Small intestine (tissue), 16 donors: ENCODE measurements at places on chromosomes 4 and X. TPM values are rescaled to one million over a fixed set of nuclear protein-coding genes. Genes with fewer than 3 reads are reported as not detected.

GRCh38 chr4:4849106-4849505 is 10.4 kb upstream of the MSX1 start:
- no peaks in the 10 kb centered on the region for H3K27me3 ChIP-seq
- no peak overlapping the region for H3K27ac ChIP-seq
- peaks cover 10% of the 10 kb centered on the region for H3K4me1 ChIP-seq
- no peak overlapping the region for H3K4me3 ChIP-seq
- DNase-seq = no peak

DNA sequence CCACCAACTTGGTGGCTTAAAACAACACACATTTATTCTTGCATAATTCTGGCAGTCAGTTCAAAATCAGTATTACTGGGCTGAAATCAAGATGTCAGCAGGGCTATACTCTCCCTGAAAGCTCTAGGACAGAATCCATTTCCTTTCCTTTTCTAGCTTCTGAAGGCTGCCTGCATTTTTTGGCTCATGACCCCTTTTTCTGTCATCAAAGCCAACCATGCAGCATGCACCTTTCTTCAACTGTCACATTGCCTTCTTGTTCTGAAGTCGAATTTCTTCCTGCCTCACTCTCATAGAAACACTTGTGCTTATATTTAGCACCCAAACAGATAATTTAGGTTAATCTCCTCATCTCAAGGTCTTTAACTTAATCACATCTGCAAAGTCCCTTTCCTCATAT is 79.8 kb upstream of the PPP1R2C start:
- no peak for DNase-seq
- no peak overlapping the region for H3K27ac ChIP-seq
- H3K36me3 ChIP-seq = no peaks in the 10 kb centered on the region
- no peaks in the 10 kb centered on the region for H3K4me1 ChIP-seq
- H3K27me3 ChIP-seq = no peaks in the 10 kb centered on the region
- H3K4me3 ChIP-seq = no peak overlapping the region

DNA sequence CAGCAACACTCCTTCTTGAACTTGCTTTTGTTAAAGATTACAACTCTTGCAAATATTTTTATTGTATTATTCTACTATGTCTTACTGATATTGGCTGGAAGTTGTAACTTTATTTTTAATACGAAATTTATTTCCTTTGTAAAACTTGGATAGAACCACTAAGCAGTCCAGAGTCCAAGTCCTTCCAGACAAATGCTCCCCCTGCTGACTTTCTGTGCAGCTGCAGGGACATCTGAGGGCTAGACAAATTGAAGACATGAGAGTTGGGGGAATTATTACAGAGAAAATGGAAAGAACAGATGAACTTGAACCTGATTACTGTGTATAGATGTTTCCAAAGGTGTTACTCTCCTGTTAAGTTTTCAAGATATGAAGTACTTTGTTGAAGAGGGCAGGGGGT is 238.8 kb downstream of the GRIA3 start:
- H3K36me3 ChIP-seq = no peaks in the 10 kb centered on the region
- DNase-seq = peak; percentile 15
- H3K4me3 ChIP-seq = no peak overlapping the region
- no peaks in the 10 kb centered on the region for H3K27me3 ChIP-seq
- H3K27ac ChIP-seq = no peak overlapping the region
- H3K4me1 ChIP-seq = no peaks in the 10 kb centered on the region

DNA sequence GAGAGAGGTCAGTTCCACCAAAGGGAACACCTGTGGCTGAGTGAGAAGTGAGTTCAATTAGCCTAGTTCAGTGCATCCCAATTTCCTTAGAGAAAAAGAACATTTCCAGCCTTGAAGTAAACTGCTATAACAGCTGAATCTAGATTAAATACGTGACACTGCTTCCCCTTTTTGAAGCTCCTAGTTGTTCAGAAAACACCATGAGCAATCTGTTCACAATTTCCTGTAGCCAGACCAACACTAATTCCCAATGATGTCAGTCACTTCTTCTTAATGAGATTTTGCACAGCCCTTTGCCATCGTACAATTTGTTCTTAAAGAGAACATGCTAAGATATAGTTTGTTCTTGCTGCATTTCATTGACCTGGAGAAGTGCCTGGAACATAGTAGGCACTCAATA is 144.6 kb upstream of the EDNRA start:
- DNase-seq = no peak
- peaks cover 2% of the 10 kb centered on the region for H3K4me1 ChIP-seq
- no peak overlapping the region for H3K27ac ChIP-seq
- no peaks in the 10 kb centered on the region for H3K36me3 ChIP-seq
- H3K27me3 ChIP-seq = no peaks in the 10 kb centered on the region

Gene NBDY
- polyA plus RNA-seq = 11.9 TPM

Gene ATP11C
- polyA plus RNA-seq = 16.1 TPM

Gene UGT2B10
- polyA plus RNA-seq = 0.83 TPM

Gene SLC16A2
- 0.27 TPM for polyA plus RNA-seq

DNA sequence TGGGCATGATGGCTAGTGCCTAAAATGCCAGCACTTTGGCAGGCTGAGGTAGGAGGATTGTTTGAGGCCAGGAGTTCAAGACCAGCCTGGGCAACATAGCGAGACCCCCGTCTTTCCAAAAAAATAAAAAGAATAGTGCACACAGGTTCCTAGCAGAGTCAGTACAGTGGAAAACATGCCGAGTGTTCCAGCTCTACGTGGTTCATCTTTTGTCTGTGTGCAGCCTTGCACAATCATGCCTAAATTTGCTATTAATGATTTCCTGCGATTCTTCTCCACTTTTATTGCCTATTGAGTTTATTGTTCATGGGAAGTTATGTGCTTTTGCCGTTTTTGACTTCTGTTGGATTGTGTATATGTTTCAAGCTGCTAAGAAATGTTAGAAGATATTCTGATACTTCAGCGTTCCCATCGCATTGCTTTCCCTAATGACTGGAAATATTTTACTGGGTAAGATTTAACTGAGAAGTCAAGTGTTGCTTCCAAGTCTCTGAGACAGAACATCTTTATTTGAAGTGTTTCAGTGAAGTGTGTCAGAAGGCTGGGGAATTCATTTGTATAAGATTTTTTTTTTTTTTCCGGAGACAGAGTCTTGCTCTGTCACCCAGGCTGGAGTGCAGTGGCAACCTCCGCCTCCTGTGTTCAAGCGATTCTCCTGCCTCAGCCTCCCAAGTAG is 11.3 kb downstream of the DOCK11 start:
- peak overlapping the region; percentile 10 for H3K27ac ChIP-seq
- H3K36me3 ChIP-seq = no peaks in the 10 kb centered on the region
- DNase-seq = no peak
- no peak overlapping the region for H3K4me3 ChIP-seq
- no peaks in the 10 kb centered on the region for H3K4me1 ChIP-seq

GRCh38 chr4:150217192-150217591 is 138.9 kb downstream of the DCLK2 start:
- H3K4me1 ChIP-seq = no peaks in the 10 kb centered on the region
- no peak overlapping the region for H3K27ac ChIP-seq
- no peak overlapping the region for H3K4me3 ChIP-seq

DNA sequence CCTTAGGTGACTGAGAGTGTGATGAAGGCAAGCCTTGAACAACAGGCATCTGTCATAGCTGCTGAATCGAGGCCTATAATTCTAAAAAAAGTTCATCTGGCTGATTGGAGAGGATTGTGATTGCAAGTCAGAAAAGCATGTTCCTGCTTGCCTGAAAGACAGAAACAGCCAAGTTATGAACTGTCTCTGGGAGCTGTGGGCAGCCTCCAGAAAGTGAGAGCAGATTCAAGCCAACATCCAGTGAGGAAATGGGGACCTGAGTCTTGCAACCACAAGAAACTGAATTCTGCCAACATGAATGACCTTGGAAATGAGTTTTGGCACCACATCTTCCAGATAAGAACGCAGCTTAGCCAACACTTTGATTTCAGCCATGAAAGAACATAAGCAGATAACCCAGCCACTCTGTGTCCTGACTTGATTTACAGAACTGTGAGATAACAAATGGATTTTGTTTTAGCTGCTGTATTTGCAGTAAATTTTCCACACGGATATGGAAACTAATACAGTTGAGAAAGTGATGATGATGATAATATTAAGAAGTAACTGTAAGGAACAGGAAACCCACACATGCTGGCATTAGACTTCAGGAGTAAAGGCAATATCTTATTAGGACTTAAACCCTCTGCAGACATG is 240.3 kb upstream of the NDST3 start:
- H3K36me3 ChIP-seq = no peaks in the 10 kb centered on the region
- H3K27me3 ChIP-seq = no peaks in the 10 kb centered on the region
- H3K27ac ChIP-seq = no peak overlapping the region
- DNase-seq = no peak

Gene IBSP
- polyA plus RNA-seq = not detected

GRCh38 chrX:10395643-10396042 is 224.7 kb downstream of the MID1 start:
- no peak for DNase-seq
- no peaks in the 10 kb centered on the region for H3K36me3 ChIP-seq
- no peaks in the 10 kb centered on the region for H3K27me3 ChIP-seq

DNA sequence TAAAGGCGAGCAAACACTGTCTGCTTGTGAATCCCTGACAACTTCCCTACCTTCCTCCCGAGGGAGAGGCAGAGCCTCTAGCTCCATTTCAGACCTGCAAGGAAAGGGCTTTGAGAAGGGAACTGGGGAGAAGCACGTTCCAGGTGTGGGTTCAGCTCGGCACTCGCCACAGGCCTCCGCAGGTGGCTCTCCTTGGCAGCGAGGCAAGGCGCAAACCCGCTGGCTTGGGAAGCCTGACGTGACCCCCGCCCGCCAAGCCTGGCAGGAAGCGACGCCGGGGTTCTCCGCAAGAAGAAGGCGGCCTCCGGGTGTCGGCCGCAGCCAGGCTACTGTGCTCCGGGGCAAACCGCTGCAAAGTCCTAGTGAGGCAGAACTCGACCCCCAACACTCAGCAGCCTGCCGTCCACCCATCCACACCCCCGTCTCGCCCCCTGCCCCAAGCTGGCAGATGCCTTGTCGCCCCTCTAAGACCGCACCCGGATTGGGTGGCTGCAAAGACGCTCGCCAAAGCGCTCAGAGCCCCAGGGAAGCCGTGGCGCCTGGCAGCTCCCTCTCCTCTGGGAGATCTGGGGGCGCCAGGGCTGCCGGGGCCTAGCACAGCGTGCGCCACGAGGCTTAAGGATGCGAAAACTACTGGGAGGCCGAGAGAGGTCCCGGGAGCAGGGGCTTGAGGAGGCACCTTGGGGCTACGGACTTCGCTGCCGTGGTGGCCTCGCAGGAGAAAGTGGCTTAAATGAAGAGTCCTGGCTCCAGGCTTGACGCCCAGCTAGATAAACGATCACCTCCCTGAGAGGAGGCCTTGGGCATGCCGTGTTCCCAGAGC is 21.8 kb downstream of the NKX3-2 start:
- no peak overlapping the region for H3K4me3 ChIP-seq
- H3K36me3 ChIP-seq = no peaks in the 10 kb centered on the region
- no peak overlapping the region for H3K27ac ChIP-seq
- peaks cover 4% of the 10 kb centered on the region for H3K27me3 ChIP-seq
- H3K4me1 ChIP-seq = no peaks in the 10 kb centered on the region

DNA sequence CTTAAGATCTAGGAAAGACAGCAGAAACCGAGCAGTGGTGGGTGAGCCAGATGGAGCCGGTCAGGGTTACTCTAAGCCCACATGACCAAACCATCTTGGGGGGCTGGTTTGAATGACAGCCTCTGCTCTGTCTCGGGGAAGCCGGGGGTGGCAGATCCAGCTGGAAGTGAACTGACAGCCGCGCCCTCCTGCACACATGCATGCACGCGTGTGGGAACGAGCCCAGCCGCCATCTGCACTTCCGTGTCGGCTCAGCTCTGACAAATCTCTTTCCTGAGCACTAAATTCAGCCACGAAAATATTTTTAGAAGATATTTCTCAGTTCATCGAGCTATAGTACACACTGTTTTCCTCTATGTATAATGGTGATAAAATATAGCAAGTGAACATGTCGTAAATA is 115.5 kb downstream of the DCTD start:
- no peaks in the 10 kb centered on the region for H3K36me3 ChIP-seq
- H3K4me3 ChIP-seq = no peak overlapping the region
- H3K27ac ChIP-seq = no peak overlapping the region
- no peak for DNase-seq

Gene GABRB1
- not detected for polyA plus RNA-seq

Gene GAB3
- 1.1 TPM for polyA plus RNA-seq

Gene SRPX
- polyA plus RNA-seq = 2.2 TPM

Gene WAS
- 1.1 TPM for polyA plus RNA-seq

DNA sequence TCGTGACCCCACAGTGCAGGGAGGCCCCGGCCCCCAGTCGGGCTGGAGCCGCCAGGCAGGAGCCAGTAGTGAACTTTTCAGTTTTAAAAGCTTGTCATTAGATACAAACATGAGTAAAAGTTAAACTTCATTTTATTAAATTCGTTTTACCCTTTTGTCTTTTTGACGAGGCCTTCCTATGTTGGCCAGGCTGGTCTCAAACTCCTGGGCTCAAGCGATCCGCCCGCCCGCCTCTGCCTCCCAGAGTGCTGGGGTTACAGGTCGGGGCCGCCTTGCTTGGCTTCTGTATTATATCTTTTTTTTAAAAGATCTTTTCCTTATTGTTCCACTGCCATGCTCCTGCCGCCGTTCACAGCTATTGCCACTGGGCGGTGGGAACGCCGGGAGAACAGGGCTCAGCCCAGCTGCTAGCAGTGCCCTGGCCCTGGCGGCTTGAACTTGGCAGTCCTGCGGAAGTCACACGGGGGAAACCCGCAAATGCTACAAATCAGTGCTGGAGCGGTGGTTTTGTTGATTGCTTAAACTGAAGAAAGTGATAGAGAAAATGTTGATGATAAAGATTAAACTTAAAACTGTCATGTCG is 968 bp upstream of the NELFA start:
- no peaks in the 10 kb centered on the region for H3K27me3 ChIP-seq
- no peaks in the 10 kb centered on the region for H3K36me3 ChIP-seq
- peak overlapping the region; percentile 95 for H3K27ac ChIP-seq

GRCh38 chr4:84814094-84814750 is 152.3 kb downstream of the WDFY3 start:
- H3K4me1 ChIP-seq = no peaks in the 10 kb centered on the region
- peaks cover 6% of the 10 kb centered on the region for H3K36me3 ChIP-seq
- peak; percentile 11 for DNase-seq
- H3K4me3 ChIP-seq = no peak overlapping the region
- H3K27me3 ChIP-seq = no peaks in the 10 kb centered on the region
- H3K27ac ChIP-seq = no peak overlapping the region
